ENCODE measurements at places on chromosomes 6 and 20.

DNA sequence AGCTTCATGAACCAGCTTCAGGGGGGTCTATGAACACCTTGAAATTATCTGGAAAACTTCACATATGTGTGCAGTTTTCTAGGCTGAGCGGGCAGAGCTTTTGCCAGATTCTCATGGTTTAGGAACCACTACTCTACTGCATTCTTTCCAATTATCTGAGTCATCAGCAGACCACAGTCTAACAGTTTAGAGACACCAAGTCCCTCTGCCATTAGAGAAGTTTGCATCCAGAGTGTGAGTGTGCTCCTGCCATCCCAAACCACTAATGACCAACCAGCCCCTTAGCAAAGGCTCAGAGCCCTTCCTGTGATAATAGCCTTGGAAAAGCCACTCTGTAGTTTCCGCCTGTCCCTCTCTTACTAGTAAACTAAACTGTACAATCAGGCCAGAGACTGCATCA lies 96.8 kb downstream of the PHACTR1 start:
- DNase-seq = peak; percentile 4

DNA sequence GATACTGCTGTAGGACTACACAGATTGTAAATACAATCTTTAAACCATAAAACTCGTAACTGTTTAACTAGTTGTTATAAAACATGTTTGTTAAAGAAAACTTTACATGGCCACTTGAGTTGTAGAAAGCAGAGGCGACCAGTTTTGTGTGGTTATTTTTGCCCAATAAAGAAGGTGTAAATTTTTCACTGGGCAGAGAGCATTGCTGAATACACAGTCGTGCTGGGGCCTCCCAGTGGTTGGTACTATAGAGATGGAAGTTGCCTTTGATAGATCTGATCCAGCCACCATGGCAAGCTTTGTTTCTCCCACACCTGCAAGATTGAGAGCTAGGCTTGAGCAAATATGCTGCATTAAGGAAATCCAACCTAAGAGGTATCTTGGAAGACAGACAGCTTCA lies 34.0 kb upstream of the YWHAB start:
- no peak for DNase-seq

DNA sequence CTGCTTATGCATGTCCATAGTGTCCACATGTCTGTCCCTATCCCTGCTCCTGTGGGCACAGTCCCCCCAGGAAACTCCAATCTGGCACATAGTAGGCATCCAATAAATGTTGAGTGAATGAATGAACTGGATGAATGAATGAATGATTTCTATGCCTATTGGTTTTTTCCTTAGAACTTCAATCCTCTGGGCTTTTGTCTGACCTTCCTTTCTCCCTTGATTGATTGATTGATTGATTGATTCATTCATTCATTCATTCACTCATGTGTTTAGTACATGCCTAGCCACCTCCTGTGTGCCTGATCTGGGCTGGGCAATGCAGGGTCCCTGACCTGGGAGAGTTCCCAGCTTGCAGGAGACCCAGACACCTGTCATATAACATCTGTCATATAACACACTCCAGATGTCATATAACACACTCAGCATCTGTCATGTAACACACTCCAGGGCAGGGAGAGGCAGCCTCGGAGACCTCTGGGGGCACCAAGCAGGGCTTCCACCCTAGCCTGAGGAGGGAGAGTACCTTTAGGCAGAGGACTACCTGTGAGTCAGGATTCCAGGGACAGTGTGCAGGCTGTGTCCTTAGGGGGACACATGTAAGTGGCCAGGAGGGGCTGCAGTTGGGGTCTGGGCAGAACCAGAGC lies 17.9 kb downstream of the VSTM2L start:
- no peak for DNase-seq

DNA sequence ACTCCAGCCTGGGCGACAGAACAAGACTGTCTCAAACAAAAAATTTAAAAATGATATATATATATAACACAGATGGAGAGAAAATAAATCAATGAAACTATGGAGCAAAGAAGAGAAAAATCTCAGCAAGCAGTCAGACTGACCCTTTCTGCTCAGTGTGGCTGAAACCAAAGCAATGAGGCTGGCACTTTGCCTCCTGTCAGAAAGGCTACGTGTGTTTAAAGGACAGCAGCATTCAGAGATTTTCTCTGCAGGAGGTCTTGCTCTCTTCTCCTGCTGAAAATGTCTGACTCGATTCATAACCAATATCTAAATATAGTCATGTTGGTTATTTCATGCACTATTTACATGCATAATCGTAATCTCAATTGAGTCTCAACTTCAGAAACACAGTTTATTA lies 527.0 kb upstream of the JARID2 start:
- no peak for DNase-seq
